ENCODE measurements at places on chromosomes 3 and 15.

GRCh38 chr15:99139276-99139675, 34.4 kb downstream of the SYNM start:
- DNase-seq, result no peak

- DNase-seq, result no peak
Measured at GRCh38 chr3:152438706-152439105, 170.0 kb downstream of the MBNL1 start.

- no peak for DNase-seq
Measured at GRCh38 chr3:149378478-149379309, 1.2 kb upstream of the TM4SF1 start.

DNA sequence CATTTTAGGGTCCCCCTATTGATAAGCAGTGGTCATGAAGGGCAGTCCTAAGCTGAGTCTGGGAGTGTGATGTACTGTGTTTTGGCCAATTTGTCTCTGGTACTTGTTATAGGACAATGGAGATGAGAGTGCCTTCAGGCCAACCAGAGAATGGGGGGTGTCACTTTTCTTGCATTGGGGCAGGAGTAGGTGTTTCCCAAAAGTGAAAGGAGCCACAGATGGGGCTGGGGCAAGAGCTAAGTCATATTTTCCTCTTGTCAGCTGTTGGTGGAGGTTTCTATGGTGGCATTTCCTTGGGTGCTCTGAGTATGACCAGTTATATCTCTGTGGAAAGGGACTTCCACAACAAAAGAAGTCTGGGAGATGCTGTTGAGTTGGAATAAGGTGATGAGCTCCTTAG, 24.7 kb upstream of the BSN start:
- no peak for DNase-seq

GRCh38 chr3:127215714-127216414, 22.9 kb downstream of the PRR23E start:
- DNase-seq, result no peak

DNA sequence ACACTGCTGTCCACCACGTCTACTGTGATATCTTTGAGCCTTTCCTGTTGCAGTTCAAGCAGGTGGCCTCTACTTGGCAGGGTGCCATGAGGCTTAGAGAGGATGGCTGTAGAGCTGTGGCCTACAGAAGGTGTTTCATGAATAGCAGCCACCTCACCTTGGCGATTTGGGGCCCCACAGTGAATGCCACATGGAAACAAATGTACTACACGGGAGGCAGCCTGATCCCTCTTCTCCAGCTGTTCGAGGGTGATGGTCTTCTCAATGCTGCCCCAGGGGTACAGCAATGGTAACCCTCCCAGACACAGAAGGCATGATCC, 70.7 kb downstream of the FAM43A start:
- DNase-seq, result no peak

- DNase-seq, result no peak
Measured at GRCh38 chr3:133589503-133589902, 16.0 kb downstream of the CDV3 start.

DNA sequence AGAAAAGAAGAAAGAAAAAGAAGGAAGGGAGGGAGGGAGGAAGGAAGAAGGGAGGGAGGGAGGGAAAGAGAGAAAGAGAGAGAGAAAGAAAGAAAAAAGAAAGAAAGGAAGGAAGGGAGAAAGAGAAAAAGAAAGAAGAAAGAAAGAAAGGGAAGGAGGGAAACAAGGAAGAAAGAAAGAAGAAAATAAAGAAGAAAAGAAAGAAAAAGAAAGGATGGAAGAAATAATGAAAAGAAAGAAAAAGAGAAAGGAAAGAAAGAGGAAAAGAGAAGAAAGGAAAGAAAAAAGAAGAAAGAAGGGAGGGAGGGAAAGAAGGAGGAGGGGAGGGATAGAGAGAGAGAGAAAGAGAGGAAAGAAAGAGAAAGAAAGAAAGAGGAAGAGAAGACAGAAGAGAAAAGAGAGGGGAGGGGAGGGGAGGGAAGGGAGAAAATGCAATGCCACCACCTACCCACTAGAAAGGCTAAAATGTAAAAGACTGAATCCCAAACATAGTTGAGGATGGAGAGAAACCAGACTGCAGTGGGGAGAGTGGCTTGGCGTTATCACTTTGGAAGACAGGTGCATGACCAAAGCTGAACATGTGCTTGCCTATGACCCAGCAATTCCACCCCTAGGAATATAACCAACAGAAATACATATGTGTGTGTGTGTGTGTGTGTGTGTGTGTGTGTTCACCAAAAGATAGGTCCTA, 66.9 kb upstream of the KLF13 start:
- DNase-seq, result no peak

DNA sequence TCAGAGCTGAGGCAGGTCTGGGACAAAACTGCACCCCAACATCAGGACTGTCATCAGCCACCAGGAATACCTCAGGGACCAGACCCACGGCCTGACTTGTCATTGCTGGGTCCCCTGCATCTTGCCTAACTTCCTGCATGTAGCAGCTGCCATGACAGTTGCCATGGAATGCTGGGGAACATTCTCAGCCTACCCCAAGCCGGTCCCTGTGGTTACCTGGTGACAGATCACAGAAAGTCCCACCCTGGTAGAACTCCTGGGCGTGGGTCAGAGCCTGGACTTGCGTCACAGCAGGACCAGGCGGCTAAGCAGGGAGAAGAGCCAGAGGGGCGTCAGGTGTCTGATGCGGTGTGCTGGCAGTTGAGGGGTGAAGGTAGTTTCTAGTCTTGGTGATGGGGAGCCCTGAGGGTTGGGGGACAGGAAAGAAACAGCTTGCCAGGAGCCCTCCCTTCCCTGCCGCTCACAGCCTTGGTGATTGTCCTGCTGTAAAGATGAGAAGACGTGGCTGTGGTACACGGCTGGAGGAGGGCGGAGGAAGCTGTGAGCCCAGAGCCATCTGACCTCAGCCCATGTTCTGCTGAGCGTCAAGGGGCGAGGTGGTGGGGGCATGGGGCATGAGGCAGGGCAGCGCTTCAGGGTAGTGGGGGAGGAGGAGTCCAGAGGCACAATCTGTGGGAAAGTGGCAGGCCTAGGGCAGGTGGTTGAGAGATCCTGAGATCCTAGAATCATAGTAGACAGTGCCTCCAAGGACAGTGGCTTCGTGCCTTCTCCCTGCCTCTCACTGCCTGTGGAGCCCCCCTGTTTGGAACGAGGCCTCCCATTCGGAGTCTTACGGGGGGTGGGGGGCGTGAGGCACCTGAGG, 5.4 kb downstream of the H1-8 start:
- no peak for DNase-seq

GRCh38 chr15:48596841-48597240, 48.7 kb downstream of the FBN1 start:
- DNase-seq, result no peak

DNA sequence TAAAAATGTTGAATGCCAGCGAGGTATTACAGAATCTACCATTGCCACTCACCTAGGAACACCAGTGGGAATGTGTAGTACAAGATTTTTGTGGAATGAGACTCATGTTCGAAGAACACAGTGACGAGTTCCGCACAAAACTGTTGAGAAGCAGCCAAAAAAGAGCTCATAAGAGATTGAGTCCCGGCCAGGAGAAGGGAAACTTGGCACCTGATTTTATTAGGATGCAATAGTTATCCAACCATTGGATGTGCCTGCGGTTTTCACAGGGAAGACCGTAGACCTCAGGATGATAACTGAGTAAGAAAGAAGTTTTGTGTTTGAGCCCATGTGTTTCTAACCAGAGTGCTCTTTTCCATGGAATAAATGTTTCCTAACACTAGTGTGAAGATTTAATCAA, 88.9 kb downstream of the PTPRG start:
- no peak for DNase-seq

GRCh38 chr15:33980159-33980558, 11.9 kb downstream of the CHRM5 start:
- DNase-seq, result no peak

- DNase-seq, result no peak
Measured at GRCh38 chr15:80554560-80554959, 140.6 kb upstream of the ABHD17C start.

- peak; percentile 68 for DNase-seq
Measured at GRCh38 chr3:181176601-181177000, 187.1 kb upstream of the DNAJC19 start.

GRCh38 chr3:152293347-152294006, 24.7 kb downstream of the MBNL1 start:
- no peak for DNase-seq

GRCh38 chr3:150394606-150395005, 13.5 kb upstream of the TSC22D2 start:
- no peak for DNase-seq

GRCh38 chr3:166864473-166865467, 515.3 kb downstream of the ZBBX start:
- DNase-seq, result no peak

DNA sequence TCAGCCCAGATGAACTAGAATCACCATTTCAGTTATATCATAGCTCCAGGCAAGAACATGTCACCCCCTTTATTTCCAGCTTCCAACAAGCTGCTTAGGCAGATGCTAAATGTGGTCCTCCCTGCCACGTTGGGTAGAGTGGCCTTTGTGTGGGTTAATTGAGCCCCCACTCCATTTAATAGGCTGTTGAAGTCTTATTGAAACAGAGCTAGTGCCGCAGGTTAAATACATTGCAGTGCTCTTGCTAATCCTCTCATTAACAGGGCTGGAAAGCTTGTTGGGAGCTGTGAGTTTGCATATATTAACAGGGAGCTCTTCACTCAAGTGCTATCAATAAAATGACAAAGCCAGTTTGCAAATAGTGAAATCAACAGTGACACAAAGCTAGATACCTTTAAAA, 248.4 kb upstream of the CMC1 start:
- no peak for DNase-seq

GRCh38 chr15:95795386-95795785, 535.1 kb upstream of the NR2F2 start:
- no peak for DNase-seq

DNA sequence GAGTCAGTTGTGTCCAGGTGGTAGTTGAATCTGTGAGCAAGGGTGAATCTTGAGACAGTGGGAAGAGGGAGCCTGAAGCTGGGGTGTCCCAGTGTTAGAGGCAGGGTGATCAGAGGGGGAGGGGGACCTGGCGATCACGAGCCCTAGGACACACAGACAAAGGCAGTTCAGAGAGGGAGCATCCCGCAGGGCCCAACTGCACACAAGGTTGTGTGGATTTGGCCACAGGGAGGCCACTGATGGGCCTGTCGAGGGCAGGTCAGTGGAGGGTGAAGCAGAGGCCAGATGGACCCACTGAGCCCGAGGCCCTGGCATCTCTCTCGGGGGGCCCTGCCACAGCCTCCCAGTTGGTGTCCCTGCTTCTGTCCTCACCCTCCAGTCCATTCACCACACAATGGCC, 48.6 kb upstream of the SMAD6 start:
- DNase-seq, result no peak

DNA sequence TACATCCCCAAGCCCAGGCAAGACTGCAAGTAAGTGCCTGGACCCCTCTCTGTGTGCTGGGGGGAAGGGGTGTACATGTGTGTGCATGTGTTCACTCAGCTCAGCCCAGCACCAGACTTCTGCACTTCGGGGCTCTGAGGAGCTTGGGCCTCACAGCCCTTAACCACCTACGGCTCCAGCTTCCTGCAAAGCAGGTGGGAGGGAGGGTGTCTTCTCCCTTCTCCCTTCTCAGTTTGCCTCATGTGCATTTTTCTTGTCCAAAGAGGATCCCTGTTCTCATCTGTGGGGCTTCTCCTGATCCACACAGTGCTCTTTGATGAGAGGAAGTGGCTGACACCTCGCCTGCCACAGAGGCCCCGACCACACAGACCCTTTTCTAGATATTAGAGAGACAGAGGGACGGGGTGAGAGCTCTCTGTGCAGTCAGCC, 69.3 kb downstream of the MESD start:
- no peak for DNase-seq

GRCh38 chr3:62134061-62134496, 239.3 kb downstream of the FEZF2 start:
- DNase-seq, result no peak

GRCh38 chr3:196985298-196985697, 16.7 kb upstream of the PIGZ start:
- no peak for DNase-seq

- no peak for DNase-seq
Measured at GRCh38 chr15:31478702-31479221, 152.1 kb downstream of the KLF13 start.

- DNase-seq, result no peak
Measured at GRCh38 chr15:88472225-88472624, 4.7 kb downstream of the MRPS11 start.

- no peak for DNase-seq
Measured at GRCh38 chr3:74905478-74905877, 291.0 kb upstream of the CNTN3 start.

DNA sequence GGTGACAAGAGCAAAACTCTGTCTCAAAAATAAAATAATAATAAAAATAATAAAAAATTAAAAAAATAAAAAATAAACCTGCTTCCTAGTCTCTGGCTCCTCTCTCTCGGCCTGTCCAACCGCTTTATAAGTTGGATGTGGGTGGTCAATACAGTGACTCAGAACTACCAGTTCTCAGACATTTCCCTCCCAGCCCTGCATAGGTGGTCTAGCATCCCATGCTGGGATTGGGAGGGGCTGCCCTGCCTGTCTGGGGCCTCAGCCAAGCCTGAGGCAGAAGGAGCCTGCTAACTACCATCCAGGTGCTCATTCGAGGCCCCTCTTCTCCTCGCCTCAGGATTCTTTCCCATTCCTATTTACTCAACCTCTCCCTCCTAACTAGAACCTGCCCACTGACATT, 33.3 kb upstream of the BLM start:
- DNase-seq, result no peak

- DNase-seq, result no peak
Measured at GRCh38 chr3:149654188-149654601, 3.6 kb downstream of the WWTR1 start.

- DNase-seq, result no peak
Measured at GRCh38 chr3:129448186-129448895, 8.3 kb downstream of the IFT122 start.

- no peak for DNase-seq
Measured at GRCh38 chr15:70213794-70214193, 116.1 kb upstream of the TLE3 start.

DNA sequence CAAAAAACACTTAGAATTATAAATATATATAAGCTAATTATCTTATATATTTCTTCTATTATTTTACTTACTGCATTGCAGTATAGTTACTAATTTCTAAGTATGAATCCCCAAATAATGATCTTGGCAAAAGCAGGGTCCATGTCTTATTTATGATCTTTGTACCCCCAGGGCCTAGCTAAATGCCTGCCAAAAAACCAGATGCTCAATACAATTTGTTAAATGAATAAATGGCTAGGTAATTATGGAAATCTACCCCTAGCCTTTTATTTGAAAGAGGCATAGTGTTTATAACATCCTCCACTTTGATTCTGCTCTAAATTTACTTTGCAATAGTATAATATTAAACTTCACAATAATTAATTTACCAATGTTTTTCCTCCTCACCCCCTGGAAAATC, 69.5 kb downstream of the CSNK1G1 start:
- no peak for DNase-seq

GRCh38 chr3:55826731-55827496, 339.8 kb upstream of the WNT5A start:
- no peak for DNase-seq

- no peak for DNase-seq
Measured at GRCh38 chr3:122100083-122100482, 44.9 kb downstream of the CD86 start.

DNA sequence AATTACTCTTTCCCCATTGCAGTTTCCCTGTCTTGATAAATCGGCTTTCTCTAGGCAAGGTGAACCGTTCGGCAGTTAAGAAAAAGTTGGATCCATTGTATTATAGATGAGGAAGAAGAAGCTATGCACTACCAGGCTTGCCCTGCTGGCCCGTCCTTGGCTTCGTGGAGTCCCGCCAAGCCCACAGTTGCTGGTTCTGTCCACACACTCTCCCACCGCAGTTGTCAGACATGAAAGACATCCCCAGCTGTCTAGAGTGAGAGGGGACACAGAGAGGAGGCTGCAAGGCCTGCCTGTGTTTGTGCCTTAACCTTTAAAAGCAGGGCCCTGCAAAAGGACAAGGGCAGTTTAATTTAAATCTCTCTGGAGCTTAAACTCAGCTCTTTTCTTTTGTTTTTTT, 47.2 kb upstream of the PLCL2 start:
- no peak for DNase-seq

All from hippocampal formation (tissue), 2 donors.